ENCODE measurements at places on chromosomes 3 and 15.

DNA sequence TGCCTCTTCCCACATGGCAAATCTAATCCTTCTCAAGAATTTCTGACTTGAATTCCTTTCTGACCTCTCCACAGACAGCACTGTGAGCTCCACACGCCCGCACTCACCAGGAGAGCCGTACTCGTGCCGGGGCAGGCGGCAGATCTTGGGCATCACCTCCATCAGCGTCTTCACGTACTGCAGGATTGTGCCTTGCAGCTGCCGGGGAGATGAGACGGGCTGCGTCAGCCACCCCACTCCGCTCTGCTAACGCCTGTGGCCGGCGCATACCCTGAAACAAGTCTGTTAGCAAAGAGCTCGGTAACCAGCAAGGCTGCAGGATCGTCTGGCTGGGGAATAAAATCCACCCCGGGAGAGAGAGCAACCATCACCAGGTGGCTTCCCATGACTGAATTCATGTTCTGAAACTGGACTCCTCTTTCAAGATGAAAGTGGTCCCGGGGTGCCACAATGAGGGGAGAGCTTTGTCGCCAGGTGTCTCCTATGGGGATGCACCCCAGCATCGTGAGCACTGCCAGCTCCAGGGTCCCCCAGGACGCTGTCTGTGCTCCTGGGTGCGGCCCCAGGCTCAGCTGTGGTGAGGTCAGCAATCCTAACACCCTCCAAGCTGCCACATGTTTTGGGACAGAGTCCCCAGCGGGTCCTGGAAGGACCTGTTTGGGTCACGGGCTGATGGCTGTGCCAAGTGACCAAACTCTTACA is 43.4 kb downstream of the NIPA2 start:
- no peak for DNase-seq

DNA sequence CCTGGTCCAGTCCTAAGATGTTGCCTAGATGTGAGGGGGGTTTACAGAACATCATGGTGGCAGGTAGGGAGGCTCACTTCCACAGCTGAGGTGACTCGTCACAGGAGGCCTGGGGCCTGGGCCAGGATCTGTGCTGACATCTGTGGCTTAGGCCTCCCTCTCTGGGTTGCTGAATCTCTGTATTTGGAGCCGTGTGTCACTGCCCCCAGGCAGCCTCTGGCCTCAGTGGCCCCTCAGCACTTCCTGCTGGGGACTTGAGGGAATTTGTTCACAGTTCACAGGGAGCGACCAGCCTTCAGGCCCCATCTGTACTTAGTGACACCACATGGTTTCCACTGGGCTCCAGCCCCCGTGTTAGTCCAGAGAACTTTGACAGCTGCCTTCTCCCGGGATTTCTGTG is 41.7 kb upstream of the ADAMTSL3 start:
- DNase-seq: no peak

DNA sequence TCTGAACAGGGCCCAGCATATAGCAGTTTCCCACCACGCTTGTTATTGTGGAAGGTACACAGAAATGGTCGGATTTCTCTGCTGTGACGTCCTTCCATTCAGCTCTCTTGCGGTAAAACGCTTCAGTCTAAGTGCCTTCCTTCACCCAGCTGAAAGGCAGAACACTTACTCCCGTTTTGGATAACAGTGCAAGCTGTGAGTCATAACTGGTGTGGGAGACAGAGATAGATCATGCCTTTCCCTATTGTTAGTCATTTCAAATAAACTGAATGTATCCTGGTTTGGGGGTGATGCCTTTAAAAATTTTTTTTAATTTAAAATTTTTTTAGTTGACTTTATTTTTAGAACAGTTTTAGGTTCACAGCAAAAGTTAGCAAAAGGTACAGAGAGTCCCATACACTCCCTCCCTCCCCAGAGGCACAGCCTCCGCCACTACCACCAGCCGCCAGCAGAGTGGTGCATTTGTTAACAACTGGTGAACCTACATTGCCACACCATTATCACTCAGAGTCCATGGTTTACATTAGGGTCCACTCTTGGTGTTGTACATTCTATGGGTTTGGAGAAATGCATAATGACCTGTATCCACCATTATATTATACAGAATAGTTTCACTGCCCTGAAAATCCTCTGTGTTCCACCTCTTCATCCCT is 94.9 kb upstream of the NSMCE3 start:
- DNase-seq: no peak

DNA sequence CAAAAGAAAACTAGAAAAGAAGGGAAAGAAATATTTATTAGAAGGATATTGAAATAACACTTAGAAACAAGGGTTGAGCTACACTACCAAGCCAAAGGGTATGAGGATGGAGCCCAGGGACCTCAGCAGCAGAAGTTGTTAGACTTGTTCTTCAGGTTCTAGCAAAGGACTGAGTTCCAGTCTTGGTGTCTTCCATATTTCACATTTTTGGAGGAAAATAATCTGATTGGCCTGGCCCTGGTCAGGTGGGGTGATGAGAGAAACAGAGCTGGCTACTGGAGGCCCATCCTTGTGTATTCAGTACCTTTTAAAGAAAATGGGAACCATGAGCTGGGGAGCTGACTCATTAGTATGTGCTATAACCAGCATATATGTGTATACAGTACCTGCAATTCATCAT is 28.2 kb downstream of the PPP4R2 start:
- DNase-seq: no peak

DNA sequence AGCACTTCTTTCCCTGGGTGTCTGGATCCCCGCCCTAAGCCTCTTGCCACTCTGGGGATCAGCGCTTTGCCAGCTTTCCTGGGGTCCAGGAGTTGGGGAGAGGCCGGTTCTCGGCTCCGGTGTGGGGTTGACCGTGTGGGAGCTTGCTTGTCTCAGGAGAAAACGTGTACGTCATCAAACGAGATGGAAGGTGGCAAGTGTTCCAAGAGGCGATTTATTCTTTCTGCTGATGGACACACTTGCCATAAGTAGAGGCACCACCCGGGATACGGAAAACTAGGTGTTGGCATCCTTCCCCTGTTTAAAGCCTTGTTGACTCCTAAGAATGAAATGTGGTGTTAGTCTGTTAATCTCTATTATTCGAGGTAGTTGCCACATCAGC is 295 bp downstream of the ZWILCH start:
- no peak for DNase-seq

DNA sequence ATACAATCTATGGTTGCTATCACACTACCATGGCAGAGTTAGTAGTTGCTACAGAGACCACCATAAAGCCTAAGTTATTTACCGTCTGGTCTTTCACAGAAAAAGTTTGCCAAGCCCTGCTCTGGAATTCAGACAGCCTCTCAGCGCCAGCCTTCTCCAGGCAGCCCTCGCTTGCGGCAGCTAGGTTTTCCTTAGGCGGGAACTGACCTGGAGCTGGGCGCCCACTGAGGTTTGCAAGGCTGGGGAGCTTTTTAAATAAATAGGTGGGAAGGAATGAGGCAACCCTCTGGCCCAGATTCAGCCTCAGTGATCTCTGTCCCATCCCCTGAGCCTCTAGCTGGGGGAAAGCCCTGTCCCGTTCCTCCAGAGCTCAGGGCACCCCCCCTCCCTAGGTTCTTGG is 1.2 kb downstream of the CTSH start:
- DNase-seq: no peak

- no peak for DNase-seq
Observed at GRCh38 chr3:160676547-160677303, at the start of gene ARL14. Gene ARL14 (plus strand): TSS chr3:160677160. CDS start chr3:160677347, 187 bp downstream.

DNA sequence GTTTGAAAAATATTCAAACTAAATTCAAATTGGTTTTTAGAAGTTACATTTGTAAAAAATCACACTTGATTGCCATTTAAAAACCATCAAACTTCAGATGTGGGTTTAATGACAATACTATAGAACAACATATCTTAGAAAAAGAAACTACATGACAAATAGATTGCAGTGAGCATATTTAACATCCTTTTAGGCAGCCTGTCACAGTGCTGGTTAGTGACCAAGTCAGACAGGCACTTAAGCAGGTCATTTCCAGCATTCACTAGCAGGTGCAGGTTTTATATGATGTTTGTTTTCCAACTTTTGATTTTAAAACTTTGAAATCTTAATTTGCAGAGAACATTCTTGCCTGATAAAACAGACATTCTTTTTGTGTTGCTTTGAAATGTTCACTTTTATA is 115.7 kb downstream of the MBNL1 start:
- no peak for DNase-seq

GRCh38 chr3:5021116-5022092 is 42.2 kb downstream of the BHLHE40 start:
- DNase-seq: no peak

- DNase-seq: no peak
Observed at GRCh38 chr3:61809879-61810278, 248.5 kb downstream of the PTPRG start.

DNA sequence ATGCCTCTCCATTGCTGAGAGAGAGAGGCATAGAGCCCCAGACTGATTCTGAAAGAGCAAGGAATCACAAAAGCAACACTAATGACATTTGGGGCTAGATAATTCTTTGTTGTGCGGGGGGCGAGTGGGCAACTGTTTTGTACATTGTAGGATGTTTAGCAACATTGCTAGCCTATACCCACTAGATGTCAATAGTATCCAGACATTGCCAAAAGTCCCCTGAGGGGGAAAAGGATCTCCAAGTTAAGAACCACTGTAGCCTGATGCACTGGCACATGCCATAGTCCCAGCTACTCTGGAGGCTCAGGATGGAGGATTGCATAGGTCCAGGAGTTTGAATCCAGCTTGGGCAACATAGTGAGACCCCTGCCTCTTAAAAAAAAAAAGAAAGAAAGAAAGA is 22.8 kb upstream of the GOLM2 start:
- DNase-seq: no peak

DNA sequence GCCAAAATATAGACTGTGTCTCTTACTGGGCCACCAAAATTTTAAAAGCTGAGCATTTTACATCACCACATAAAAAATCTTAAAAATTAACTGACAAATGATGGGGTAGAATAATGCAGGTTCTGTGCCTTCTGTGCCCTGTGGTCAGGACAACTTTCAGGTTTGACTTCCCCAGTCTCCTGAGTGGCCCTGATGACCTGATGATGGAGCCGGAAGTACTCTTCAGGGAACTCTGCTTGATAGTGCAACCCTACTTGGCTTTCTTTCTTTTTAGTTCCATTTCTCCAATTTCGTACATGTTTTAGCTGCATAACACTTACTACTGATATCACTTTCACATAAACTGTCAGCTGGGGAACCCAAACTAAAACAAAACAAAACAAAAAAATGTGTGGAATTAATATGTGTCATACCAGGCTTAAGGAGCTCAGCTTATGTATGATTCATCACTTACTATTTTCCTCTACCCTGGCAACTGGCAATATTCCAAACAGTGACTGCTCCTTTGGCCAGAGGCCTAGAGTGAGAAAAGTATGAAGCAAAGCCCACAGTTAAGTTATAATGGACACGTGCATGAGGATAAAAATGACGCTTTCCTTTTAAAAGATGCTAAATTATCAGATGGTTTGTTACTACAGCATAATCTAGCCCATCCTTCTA is 194.3 kb downstream of the BCHE start:
- no peak for DNase-seq

DNA sequence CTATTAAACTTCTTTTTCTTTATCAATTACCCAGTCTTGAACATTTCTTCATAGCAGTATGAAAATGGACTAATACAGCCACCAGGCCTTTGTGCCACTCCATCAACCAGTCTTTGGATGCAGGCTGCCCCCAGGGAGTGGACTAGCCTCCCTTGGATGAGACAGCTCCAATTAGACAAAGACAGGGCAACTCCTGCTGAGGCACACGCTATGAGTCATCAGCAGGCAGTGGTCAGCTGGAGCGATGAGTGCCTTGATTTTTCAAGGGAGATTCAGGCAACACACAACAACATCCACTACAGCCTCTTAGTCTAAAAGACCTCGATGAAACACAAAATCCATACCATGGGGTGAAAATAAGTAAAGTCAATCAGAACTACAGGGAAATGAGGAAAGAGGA is 160.1 kb downstream of the ARRDC4 start:
- no peak for DNase-seq

DNA sequence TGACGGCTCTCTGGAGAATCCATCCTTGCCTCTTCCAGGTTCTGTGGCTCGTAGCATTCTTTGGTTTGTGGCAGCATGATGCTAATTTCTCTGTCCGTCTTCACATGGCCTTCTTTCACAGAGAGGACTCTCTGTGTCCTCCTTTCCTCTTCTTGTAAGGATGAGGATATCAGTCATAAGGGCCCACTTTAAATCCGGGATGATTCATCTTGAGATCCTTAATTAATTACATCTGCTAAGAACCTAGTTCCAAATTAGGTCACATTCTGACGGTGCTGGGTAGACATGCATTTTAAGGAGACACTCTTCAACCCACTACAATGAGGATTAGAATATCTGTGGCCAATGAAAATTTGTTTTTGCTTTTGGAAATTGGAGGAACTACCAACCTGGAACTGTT is 15.7 kb upstream of the GXYLT2 start:
- DNase-seq: no peak

DNA sequence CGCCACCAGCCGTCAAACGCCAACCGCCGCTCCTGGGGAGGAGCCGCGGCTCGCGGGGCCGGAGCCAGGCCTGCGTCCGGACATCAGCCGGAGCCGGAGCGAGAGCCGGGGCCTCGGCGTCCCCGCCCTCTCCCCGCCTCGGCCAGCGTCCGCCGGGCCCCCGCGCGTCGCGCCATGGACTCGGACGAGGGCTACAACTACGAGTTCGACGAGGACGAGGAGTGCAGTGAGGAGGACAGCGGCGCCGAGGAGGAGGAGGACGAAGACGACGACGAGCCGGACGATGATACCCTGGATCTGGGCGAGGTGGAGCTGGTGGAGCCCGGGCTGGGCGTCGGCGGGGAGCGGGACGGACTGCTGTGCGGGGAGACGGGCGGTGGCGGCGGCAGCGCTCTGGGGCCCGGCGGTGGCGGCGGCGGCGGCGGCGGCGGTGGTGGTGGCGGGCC is 359 bp downstream of the ARIH1 start:
- no peak for DNase-seq

DNA sequence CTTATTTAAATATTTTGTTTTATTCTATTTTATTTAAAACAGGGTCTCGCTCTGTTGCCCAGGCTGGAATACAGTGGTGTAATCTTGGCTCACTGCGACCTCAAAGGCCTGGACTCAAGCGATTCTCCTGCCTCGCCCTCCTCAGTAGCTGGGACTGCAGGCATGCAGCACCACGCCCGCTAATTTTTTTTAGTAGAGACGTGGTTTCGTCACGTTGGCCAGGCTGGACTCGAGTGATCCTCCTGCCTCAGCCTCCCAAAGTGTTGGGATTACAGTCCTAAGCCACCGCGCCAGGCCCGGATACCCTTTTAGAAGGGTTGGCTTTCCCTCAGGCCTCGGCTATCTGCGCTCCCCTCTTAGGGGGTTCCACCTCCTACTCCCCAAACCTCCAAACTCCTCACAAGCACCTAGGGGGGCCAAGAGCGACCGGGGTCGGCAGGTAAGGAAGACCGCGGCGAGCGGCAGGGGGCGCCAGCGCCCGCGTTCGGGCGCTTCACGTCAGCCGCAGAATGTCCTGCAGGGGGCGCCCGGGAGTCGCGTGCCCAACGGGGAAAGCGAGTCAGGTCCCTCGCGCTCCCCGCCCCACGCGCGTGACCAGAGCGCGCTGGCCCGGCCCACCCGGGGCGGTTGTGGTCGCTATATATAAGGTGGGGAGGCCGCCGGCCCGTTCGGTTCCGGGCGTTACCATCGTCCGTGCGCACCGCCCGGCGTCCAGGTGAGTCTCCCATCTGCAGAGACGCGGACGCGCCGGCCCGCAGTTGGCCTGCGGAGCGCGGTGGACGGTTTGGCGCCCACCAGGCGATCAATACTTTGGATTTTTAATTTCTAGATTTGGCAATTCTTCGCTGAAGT is 51.8 kb upstream of the GATM start:
- no peak for DNase-seq
